Esophagus (tissue), 2 donors: ENCODE measurements at places on chromosomes 4 and X. TPM values are rescaled to one million over a fixed set of nuclear protein-coding genes. Genes with fewer than 3 reads are reported as not detected.

The COL4A6 gene
- polyA plus RNA-seq = 5.9 TPM

The ZNF630 gene
- polyA plus RNA-seq = 1.1 TPM

The ANXA5 gene
- polyA plus RNA-seq = 86.3 TPM

The TEX11 gene
- not detected for polyA plus RNA-seq

The IL1RAPL2 gene
- not detected for polyA plus RNA-seq

The PCDH19 gene
- polyA plus RNA-seq = 0.14 TPM

The SPOCK3 gene
- polyA plus RNA-seq = 0.04 TPM
